ENCODE measurements at places on chromosomes 2 and 18.

DNA sequence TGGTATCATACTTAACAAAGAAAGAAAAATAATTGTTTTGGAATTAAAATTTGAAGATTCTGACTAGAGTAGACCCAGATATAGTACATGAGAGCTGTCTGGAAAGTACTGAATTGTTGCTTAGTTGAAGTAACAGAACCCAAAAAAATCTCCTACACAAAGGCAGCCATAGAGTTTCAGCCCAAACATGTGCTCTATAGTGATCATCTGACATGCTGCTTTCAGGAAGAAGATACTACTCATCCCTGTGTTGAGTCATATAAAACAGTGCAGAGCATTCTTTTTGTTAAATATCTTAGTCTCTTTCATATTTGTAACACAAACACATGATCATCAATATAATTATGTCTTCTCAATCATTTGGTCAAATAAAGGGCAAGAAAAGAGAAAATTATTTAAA lies 84.8 kb upstream of the PTPRM start:
- DNase-seq: no peak

DNA sequence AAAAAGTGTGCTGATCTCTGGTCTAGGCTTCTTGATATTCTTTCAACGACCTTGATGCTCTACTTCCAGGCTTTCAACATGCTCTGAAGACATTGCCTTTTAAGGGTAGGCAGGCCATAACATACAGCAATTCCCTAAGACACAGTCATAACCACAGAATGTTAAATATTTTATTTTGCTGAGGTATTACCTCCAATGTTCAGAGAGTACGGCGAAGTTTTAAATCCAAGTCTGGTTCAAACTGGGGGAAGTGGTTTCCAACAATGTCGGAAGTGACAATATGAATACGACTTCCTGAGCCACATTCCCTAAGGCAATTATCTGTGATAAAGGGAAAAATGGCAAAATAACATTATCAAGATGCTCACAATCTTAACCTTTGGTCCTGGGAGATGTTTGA lies 1077.9 kb upstream of the PIK3C3 start:
- DNase-seq: no peak

- no peak for DNase-seq
These were observed 27.7 kb downstream of the LAMA3 start for GRCh38 chr18:23716966-23717365.

DNA sequence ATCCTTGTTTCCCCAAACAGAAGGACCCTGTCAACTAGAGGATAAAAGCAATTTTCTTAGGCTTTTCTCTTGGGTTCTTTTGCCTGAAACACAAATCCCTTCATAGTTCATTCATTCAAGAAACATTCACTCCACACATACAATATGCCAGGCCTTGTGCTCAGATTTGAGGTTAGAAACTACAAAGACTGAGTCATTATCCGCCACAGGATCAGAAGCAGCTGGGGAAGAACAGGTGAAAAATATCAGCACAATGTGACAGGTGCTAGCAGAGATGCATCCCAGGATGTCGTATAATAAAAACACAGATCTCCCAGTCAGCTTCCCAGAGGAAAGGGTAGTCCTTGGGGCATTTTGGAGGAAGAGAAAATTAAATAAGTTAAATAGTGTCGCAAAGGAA lies 172.4 kb downstream of the LRATD1 start:
- no peak for DNase-seq

DNA sequence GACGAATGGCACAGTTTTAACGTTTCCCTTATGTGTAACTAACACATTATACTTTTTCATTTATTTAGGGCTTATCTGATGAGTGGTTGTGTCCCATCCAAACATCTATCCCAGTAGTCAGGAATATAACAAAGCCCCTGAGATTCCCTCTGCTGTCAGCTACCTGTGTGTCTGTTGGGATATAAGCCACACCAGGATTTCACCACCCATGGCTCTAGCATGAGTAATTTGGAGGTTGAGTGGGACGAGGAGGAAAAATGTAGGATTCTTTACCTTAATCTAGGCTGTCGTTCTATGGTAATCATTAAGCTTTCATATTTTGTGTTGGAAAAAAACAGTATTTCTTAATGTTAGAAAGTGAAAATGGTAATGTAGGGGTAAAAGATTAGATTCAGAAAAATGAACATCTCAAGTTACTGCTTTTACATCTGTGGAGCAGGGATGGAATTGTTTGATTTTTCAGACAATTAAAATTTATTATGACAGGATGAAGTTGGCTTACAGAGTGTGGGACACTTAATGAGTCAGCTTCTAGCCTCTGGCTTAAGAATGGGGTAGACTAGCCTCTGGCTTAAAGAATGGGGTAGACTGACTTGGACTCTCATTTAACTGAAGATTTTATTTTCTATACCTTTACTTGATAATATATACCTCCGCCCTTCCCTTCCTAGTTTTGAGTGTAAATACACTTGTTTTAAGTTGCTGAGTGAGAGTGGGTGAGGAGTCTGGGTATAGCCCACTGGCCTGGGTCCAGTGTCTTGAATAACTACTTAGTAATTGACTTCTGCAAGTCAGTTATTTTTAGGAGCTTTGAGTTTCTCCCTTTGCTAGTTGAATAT lies 88.5 kb upstream of the RANBP2 start:
- DNase-seq: no peak

DNA sequence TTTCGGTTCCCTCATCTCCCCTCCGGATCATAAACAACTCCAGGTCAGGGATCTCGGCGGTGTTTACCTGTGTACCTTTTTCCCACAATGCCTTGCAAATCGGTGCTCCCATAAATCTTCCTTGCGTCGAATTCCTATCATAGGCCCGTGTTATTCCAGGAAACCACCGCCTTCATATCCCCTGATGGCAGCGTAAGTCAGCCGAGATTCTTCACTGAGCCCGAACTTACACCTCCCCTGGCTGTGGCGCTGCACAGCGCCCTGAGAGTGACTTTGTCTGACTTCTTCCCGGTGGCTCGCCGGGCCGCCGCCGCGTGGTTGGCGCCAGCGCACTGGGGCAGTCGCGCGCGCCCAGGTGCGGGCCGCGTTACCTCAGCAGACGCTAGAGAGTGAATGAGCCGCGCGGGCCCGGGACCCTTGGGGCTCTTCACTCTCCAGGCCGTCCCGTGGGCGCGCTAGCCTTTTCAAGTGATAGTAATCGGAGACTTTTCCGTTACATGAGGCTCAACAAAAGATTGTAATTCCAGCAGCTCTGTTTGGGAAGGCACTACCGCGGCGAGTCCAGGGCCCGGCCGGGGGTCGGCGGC lies 101.6 kb downstream of the SPTBN1 start:
- peak; percentile 45 for DNase-seq

GRCh38 chr2:29774624-29775023 lies 146.8 kb downstream of the ALK start:
- DNase-seq: no peak

DNA sequence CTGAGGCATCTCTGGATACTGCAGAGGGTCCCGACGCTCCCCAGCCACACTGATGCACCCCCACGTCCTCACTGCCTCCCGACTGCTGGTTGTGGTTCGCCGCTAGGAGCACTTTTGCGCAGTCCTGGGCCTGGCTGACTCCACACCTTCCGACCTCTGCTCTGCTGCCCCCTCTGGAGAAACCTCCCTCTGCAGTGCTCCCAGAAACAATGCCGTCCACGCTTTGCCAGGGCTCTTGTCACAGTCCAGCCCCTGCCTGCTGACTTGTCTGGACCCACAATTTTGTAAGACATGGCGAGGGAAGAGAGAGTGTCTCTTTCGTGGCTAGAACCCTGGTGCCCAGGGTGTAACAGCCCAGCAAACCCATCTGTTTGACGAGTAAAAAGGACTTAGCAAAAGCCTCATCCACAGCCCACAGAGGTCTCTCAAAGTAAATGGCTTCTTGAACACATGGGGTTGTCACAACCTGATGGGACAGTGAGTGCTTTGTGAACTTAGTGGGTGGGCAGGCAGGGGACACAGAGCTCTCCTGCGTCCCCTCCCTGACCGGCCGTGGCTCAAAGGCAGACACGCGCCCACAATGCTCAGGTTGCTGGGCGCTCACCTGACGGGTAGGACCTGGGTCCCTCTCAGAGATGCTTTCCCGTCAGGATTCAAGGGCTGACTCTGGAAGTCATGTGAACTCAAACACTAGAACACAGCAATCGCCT lies 4.0 kb downstream of the COPS9 start:
- DNase-seq: no peak

DNA sequence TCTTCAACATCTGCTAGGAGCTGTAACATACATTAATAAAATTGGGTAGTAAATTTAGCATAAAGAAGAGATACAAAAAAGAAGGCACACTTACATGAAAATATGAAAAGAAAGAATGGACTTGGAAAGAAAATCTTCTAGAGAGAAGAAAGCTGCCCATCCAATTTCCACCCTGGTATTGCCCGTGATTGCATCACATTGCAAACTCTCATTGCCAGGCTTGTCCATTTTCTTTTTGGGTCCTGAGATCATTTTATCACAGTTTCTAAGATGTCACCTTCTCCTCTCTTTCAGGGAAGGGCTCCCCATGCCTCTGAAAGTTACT lies 321.5 kb downstream of the RND3 start:
- no peak for DNase-seq

DNA sequence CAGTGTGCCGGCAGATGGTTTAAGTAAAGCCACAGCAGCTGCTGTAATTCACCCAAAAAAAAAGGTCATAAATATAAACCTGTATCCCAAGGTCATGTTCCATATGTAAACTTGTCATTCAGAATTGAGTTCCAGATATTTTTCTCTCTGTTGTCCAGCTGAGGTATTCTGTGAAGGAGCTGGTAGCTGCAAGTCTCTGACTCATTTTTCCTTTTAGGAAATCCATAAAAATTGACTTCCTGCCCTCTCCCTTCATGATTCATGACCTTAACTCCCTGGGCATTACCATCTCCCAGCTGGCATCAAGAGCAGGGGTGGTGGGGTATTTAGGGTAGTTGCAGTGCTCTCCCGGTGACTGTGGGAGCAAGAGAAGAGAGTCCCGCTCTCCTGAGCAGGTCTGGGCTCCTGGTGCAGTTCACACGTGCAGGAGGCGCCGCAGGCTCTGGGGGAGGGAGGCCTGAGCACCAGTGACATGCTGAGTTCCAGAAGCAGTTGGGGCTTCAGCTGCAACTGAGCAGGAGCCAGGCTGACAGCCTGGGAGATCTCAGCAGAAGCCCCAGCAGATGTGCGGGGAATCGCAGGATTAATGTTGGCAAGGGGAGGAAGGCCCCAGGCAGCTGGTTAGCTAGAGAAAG lies 192.6 kb downstream of the MGAT5 start:
- no peak for DNase-seq

DNA sequence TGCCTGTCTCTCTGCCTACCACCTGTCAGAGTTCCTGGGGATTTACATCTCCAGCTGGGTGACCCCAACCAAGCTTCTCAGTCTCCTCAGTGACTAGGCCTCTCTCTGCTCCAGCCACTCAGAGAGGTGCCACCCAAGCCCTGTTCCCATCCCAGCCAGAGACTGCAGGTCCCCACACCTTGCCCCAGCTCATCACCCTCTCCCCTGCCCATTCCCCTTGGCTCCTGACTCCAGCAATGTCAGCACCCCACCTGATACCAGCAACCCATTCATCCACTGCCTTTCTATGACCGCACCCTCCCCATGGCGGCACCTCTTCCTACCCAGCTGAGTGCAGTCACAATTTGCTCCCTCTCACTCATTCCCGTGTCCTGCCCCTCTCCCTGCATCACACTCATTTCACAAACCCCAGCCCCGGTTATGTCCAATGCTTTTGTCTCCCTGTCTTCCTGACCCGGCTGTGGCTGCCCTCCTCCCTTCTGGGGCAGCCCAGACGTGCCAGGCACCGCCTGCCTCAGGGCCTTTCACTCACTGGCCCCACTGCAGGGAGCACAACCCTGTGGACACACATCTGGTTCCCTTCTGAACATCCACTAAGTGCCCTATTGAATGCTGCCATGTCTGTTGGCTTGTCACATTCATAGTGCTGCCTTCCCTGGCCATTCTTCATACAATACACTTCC lies 494.8 kb upstream of the HS6ST1 start:
- no peak for DNase-seq

DNA sequence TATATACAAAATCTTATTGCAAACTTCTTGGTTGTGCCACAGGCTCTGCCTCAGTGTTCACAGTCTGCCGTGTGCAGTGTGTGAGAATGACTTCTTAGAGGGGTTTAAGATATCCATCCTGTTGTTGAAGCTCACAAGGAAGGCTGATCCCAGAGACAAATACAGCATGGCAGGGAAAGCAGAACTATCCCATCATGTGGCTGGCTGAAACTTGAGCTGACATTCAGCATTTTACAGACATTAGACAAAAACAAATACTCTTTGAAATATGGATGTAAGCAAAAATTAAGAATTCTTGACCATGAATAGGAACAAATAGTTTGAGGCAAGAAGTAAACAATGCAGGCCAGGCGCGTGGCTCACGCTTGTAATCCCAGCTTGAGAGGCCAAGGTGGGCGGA lies 12.9 kb upstream of the PUM2 start:
- no peak for DNase-seq

DNA sequence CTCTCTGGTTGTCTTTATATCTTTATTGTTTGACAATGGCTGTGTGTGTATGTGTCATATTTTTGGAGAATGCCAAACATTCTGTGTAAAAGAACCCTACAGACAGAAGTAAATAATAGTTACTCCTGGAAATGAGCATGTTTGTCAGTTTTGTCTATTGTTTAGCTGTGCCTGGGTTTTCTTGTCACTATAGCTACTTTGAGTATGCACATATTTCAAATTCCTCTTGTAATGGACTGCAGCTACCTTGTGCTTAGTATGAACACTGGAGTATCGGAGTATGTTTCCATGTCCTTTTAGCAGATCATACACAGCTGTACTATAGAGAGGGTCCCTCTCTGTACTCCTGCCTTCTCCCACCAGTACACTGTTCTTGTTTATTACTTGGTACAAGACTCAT lies 58.0 kb upstream of the DOCK10 start:
- DNase-seq: no peak

GRCh38 chr18:79637181-79637920 lies 42.3 kb upstream of the CTDP1 start:
- no peak for DNase-seq

GRCh38 chr2:74552914-74553811 lies 579 bp downstream of the LOXL3 start:
- peak; percentile 30 for DNase-seq

GRCh38 chr2:110770959-110771431 lies 38.6 kb downstream of the ACOXL start:
- no peak for DNase-seq

- no peak for DNase-seq
These were observed 679.6 kb upstream of the CHAC2 start for GRCh38 chr2:53087874-53088461.

DNA sequence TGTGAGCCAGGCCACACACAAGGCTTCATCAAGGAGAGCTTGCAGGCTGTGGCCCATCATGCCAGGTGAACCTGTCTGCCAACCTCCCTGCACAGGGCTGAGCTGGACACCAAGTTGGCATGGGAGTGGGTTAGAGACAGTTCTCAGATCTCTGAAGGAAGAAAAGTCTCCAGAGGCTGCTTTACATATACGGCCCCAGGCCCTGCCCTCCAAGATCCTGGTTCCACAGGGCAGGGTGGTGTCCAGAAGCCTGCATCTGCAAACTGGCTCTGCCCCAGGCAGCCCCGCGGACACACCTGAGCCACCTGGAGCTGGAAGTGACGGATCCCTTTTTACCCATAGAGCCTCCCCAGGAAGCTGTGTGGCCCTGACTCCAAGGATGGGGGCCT lies 24.2 kb upstream of the HES6 start:
- DNase-seq: no peak

- DNase-seq: no peak
These were observed 21.0 kb downstream of the C1QL2 start for GRCh38 chr2:119137502-119137901.

- DNase-seq: no peak
These were observed 1093.5 kb downstream of the LRP1B start for GRCh38 chr2:141037361-141037760.

GRCh38 chr2:100291152-100291970 lies 30.9 kb downstream of the LONRF2 start:
- peak; percentile 37 for DNase-seq

Measured in HEK293T (cell line).